ENCODE measurements at places on chromosomes 13 and 19. TPM values are rescaled to one million over a fixed set of nuclear protein-coding genes. Genes with fewer than 3 reads are reported as not detected.

Gene ZNF564
- total RNA-seq = 18.9 TPM

Gene ZNF431
- 60.0 TPM for total RNA-seq

Gene ZNF681
- total RNA-seq = 11.5 TPM

Gene EPSTI1
- 7.4 TPM for total RNA-seq

Gene KLK3
- total RNA-seq = not detected

Gene APC2
- 5.8 TPM for total RNA-seq

Gene PGLYRP1
- total RNA-seq = not detected
